ENCODE measurements at places on chromosomes 2 and 18.
A peak's percentile ranks its signal among the peaks of the same experiment; 100 is the strongest.

- no peak for DNase-seq
Observed at GRCh38 chr2:10432311-10433181, 15.6 kb downstream of the ODC1 start.

GRCh38 chr2:226001716-226002115, 602.2 kb downstream of the NYAP2 start:
- no peak for DNase-seq

GRCh38 chr2:230925879-230926765, 1.1 kb upstream of the GPR55 start:
- no peak for DNase-seq

- peak; percentile 53 for DNase-seq
Observed at GRCh38 chr2:47534179-47534919, 131.4 kb downstream of the MSH2 start.

GRCh38 chr2:71796174-71796593, 342.8 kb downstream of the DYSF start:
- no peak for DNase-seq
